DMS 273 treated with DMSO at 0.1 percent for 48 hours (cell line): ENCODE measurements at places on chromosomes 6 and 20.

- no peak for DNase-seq
Observed at GRCh38 chr20:54668271-54669039, 193.1 kb downstream of the DOK5 start.

DNA sequence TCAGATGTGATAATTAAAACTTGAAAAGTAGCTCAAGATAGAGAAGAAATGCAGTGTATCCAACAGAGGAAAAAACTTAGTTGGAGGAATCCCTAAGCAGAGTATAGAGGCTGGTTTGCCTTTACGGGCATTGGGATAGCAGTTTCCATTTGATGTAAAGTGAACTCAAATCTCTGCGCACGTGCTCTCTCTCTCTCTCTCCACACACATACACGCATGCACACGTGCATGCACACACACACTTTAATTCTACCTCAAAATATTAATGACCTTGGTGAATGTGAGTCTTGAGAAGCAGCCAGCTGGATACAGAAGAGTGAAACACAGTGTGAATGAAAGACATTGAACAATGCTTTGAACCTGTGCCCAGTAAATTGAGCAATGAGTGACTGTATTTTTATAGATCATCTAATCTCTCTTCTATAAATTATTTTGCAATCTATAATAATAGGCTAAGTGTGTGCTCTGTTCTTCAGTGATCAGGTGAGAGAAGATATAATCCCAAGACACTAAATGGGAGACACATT is 247.7 kb upstream of the FAM83B start:
- no peak for DNase-seq

GRCh38 chr6:22238861-22239260 is 58.0 kb downstream of the PRL start:
- no peak for DNase-seq

DNA sequence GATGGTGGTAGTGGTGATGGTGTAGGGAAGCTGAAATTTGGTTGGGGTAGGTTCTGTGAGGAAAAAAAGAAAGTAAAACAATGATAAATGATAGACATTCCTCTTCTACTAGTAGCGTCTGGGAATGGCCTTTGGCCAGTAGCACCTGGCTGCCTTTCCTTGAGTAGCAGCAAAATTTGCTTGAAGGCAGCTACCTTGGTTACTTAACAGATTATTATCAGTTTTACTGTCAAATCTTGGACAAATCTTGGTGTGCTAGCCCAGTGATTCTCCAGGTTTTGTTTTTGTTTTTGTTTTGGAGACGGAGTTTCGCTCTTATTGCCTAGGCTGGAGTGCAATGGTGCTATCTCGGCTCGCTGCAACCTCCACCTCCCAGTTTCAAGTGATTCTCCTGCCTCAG is 26.4 kb downstream of the LIN28B start:
- no peak for DNase-seq

GRCh38 chr6:63745784-63746183 is 110.2 kb downstream of the PHF3 start:
- no peak for DNase-seq

DNA sequence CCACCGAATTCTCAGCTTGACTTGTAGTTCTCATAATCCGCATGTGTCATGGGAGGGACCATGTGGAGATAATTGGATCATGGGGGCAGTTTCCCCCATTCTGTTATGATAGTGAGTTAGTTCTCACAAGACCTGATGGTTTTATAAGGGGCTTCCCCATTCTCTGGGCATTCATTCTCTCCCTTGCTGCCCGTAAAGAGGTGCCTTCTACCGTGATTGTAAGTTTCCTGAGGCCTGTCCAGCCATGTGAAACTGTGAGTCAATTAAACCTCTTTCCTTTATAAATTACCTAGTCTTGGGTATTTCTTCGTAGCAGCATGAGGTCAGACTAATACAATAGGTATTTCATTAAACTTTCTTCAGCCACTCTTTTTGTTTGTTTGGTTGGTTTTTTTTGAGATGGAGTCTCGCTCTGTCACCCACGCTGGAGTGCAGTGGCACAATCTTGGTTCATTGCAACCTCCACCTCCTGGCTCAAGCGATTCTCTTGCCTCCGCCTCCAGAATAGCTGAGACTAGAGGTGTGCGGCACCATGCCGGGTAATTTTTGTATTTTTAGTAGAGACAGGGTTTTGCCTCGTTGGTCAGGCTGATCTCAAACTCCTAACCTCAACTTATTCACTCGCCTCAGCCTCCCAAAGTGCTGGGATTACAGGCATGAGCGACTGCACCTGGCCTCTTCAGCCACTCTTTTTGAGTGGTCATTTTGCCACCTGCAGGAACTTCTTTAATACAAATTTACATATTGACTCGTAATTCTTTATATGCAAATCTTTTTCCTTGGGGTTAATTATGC is 36.3 kb downstream of the GSTA2 start:
- DNase-seq = no peak

- no peak for DNase-seq
Observed at GRCh38 chr6:42128460-42129359, 13.7 kb downstream of the C6orf132 start.

- no peak for DNase-seq
Observed at GRCh38 chr6:136604328-136604825, 54.2 kb upstream of the MAP7 start.

- DNase-seq = no peak
Observed at GRCh38 chr6:136647363-136647852, 97.2 kb upstream of the MAP7 start.

DNA sequence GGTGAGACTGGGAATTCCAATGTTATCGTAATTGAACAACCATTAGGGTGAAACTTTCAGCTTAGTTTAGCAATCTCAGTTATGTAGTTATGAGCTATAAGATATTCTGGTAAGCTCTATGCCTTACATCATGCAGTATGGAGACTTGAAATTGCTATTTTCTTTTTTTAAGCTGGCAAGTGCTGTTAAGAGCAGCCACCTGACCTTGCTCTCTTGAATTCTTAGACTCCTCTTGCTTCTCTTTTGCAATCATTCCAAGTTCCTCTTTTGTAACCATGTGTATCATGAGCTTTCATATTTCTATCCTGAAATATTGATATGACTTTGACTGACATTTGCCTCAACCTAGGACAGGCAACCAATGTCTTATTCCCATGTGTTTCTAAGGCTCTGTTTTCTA is 446.3 kb upstream of the SLC35B3 start:
- DNase-seq = no peak

- no peak for DNase-seq
Observed at GRCh38 chr20:36465109-36466080, 75.9 kb upstream of the MYL9 start.

DNA sequence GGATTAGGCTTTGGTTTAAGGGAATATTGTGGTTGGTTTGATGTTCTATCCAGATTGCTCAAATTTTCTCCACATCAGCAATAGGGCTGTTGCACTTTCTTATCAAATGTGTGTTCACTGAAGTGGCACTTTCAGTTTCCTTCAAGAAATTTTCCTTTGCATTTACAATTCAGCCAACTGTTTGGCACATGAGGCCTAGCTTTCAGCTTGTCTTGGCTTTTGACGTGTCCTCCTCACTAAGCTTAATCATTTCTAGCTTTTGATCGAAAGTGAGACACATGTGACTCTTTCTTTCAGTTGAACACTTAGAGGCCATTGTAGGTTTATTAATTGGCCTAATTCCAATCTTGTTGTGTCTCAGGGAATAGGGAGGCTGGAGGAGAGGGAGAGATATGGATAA is 104.8 kb downstream of the FLRT3 start:
- no peak for DNase-seq

DNA sequence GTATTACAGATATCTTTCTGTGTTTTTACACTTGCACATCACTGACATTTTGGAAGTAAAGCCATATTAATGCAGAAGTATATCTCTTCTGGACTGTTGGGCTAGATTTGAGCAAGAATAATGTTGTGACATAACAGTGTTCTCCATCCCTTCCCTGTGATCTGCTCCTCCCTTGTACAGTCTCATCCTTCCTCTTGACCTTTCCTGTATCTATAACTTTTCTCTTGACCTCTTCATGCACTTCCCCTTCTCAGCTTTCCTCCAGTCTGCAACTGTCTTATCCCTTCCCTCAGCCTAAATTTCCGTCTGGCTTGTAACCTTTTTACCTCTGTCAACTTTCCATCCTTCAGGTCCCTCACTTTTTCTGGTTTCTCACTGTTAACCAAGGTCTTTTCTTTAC is 29.8 kb downstream of the NCOA3 start:
- no peak for DNase-seq

DNA sequence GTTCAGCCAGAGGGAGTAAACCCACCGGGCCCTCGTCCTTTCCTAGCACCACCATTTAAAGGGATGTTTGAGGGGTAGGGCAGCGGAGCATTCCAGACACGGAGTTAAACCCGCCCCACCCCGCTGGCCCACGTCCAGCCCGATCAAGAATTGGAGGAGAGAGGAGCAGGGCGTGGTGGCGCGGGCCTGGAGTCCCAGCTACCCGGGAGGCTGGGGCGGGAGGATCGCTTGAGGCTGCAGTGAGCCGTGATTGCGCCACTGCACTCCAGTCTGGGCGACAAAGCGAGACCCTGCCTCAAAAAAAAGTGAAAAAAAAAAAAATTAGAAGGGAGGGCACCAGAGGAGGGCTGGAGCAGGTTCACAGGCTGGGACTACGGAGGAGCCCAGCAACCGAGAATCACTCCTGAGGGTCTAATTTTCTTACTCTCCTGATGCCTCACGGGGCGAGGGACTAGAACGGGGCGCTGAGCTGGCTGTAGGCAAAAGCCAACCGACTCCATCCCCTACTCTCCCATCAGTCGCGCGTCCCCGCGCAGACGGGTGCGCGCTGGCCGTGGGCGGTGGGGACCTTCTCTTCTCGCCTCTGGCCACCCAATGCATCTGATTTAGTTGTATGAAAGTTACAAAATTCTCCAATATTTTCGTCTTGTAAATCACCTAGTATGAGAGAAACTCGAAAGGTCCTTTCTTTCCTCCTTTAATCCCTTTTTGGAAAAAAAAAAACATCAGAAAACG is 6.1 kb upstream of the HSPA1B start:
- no peak for DNase-seq

DNA sequence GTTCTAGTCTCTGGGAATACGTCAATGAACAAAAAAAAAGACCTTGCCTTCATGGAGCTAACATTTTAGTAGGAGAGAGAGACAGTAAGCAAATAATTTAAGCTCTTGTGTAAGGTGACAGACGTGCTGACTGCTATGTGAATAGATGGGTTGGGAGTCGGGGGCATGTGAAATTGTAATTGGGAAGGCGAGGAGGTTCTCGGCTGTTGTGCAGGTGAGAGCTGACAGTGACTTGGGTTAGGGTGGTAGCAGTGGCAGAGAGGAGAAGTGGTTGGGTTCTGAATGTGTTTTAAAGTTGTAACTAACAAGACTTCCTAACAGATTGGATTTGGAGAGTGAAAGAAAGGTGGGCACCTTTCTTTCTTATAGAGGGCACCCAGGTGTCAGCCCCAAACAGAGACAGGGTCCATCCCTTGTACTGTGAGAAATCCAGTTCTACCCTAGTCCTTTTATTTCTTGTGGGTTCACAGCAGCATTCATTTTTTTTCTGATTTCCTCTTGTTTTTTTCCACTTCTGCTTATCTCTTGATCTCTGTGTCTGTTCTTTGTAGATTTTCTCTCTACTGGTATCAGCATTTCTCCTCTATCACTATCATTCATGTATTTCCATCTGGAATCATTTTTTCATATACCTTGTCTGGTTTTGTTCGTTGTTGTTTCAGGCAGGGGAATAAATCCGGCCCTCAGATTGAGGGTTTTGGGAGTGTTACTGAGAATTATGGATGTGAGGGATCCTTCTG is 15.4 kb upstream of the MYLK2 start:
- no peak for DNase-seq

GRCh38 chr20:47878601-47879027 is 93.3 kb upstream of the SULF2 start:
- DNase-seq = no peak
